ENCODE measurements at places on chromosomes 4 and X.

- no peak for DNase-seq
Observed at GRCh38 chr4:10007793-10008608, 13.3 kb downstream of the SLC2A9 start.

- DNase-seq, result no peak
Observed at GRCh38 chrX:68846536-68846935, 17.7 kb downstream of the EFNB1 start.

- no peak for DNase-seq
Observed at GRCh38 chr4:72006586-72006985, 25.2 kb upstream of the NPFFR2 start.

- DNase-seq, result peak; percentile 7
Observed at GRCh38 chr4:108301545-108302251, 133.0 kb upstream of the LEF1 start.

DNA sequence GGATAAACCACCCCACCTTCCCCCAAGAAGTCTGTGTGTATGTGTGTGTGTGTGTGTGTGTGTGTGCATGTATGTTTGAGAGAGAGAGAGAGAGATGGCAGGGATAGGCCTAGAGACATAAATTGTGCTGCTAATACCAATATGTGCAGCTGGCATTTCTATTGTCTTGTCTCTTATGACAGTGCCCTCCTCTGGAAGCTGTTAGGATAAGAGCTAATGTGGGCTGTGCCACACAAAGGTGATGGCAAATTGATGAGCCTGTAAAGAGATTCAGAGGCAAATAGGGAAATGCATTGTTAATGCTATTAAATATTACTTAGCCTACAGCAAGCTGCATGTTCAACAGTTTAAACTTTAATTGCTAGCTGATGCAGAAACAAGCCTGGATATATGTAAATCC, 332.0 kb downstream of the NKX6-1 start:
- no peak for DNase-seq

- peak; percentile 57 for DNase-seq
Observed at GRCh38 chr4:140237616-140238350, 83.8 kb upstream of the MAML3 start.

DNA sequence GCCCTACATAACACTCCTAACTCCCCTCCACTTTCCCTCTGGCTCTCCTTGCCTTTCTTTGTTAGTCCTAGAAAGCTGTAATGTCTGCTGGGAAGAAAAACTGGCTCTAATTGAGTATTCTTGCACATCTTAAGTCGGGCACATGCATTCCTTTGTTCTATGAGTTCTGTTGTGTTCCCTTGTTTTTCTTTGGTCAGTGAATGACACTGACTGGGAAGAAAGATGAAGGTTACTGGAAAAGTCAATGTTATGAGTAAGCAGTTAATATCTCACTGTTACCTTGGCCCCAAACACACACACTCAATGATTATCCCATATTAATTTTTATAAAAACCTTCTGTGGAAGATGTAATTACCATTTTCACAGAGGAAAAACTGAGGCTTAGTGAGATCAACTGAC, 215.9 kb downstream of the SOWAHB start:
- no peak for DNase-seq

DNA sequence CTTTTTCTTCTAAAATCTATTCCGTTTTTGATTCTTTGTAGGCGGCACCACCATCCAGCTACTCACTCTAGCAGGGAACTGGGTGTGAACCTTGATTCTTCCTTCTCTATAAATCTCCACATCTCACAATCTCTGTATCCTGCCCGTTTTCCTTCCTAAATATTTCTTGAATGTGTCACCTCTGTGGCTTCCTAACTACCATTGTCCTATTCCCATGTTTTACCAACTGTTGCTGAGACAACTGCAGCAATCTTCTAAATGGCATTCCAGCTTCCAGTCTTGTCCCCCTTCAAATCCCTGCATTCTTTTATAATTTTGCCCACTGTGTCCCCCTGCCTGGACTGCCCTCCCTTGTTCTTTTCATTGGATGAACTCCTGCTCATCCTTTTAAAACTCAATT, 641.3 kb downstream of the RPA4 start:
- DNase-seq, result peak; percentile 2

GRCh38 chr4:173418639-173419038, 19.7 kb upstream of the SCRG1 start:
- no peak for DNase-seq

- no peak for DNase-seq
Observed at GRCh38 chr4:185885604-185886003, 73.6 kb upstream of the SORBS2 start.

GRCh38 chrX:125628435-125628834, 308.8 kb downstream of the TEX13C start:
- DNase-seq, result no peak

- DNase-seq, result no peak
Observed at GRCh38 chr4:182547435-182547834, 304.2 kb downstream of the TENM3 start.

DNA sequence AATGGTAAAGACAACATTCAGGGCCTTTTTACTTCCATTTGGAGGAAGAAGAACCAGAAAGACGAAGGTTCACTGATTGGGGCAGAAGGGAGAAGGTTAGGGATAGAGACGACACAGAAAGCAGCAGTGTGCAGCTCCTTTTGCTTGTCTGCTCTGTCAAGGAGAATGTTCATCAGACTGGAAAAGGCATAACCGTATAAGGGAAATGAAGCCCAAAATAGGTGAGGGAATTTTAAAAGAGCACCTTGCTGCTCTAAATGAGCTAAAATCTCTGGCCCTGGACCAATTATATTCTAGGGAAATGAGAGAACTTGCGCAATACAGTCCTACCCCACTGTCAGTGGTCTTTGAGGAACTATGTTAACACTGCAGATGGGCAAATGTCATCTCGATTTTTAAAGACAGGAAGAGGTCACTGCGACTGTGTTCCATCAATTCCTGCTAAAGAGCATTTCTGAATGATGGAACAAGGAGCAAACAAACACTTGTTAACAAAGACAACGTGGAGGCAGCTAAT, 909.8 kb upstream of the FTHL17 start:
- no peak for DNase-seq

DNA sequence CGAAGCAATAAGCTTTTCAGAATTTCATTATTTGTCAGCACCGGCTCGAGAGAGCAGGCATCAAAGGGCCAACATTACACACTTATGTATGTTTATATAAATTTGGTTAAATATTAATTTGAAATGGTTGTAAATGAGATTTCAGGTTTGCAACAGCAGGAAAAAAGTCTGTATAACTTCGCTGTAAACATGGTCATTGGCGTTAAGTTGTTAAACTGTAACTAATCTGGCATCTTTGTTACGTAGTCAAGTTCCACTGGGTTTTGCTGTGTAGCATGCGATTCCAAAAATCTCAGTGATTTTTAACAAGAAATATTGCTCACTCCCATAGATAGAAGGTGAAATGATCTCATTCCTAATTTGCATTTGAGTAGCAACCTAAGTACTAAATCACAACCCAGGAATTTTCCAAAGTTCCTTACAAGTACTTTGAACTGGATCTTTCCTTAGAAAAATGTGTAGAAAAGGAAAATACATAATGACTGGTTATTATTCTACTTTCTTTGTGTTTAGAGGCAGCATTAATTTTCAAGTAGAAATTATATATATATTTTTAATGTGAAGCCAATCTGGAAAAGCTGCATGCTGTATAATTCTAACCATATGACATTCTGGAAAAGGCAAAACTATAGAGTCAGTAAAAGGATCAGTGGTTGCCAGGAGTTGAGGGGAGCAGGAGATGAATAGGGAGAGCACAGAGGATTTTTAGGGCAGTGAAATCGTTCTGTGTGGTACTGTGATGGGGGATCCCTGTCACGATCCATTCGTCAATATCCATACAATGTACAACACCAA, 222.1 kb downstream of the CBR4 start:
- no peak for DNase-seq

DNA sequence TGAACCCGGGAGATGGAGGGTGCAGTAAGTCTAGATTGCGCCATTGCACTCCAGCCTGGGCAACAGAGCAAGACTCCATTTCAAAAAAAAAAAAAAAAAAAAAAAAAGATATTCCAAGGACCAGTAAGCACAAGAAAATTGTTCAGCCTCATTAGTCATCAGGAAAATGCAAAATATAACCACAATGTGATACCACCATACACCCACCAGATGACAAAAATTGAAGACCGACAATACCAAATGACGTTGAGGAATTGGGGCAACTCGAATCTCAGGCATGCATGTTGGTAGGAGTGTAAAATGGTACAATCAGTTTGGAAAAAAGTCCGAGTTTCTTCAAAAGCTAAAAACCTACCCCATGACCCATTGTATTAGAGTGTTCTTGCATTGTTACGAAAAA, 130.2 kb upstream of the FAM9B start:
- DNase-seq, result no peak

GRCh38 chr4:38132843-38133662, 172.9 kb downstream of the PTTG2 start:
- no peak for DNase-seq

DNA sequence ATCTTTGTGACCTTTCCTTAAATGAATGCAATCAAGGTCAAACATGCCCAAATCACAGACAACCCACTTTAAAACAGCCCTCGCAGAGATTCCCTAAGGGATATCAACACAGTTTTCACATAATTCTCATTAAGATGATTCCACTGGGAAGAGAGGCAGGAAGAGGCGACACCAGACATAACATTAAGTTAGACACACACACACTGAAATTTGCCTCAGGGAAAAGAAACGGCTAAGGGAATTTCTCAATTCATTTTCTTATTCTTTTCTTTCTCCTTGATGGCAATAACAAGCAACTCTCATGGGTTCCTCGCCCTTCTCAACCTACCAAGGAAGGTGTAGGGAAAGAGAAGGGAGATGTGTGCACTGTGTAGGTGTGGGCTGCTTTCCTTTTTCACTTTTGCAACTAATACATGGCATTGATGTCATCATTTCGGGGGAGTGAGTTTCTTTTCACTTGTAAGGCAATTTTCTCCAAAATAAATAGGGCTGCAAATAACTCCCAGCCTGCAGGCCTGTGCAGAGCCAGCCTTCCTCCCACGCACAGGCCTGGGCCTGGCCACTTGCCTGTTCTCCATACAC, 41.4 kb downstream of the SOD3 start:
- no peak for DNase-seq

- DNase-seq, result no peak
Observed at GRCh38 chr4:89285745-89286144, 21.9 kb downstream of the GPRIN3 start.

DNA sequence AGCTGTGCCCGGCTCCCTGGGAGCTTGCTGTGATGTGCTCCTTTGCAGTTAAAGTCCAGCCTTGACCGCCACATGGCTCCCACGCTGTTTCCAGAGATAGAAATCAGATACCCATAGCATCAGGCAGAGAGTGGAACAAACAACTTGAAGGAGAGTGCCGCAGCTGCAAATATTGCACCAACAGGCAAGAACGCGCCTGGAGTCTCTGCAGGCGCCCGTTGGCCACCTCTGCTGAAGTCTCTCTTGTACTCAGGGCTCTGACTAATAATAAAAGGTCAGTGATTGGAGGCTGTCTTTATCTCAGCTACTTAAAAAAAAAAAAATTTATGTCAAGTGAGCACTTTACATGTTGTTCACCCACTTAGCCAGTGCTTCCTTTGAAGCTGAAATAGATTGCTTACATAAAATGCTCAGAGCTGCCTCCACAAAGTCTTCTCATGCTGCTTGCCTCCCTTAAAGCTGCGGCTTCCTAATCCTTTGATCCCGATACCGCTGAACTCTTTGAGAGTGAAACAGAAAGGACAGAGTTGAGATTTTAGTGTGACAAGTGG, 30.9 kb upstream of the TENM3 start:
- no peak for DNase-seq

DNA sequence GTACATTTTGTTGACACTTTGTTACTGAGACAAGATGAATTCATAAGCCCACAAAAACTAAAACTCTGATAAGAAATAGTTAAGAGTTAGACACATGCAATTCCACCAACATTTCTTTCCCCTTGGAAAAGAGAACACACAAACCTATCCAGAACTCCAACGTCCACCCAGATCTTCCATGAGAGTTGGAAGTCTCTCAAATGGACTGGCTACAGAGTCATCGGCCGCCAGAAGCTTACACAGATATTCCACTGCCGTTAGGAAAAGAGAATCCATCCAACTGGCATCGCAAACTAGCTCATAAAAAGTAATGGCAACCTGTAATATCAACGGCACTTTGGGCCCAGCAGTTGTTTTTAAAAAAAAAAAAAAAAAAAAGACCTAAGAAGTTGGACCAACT, 114.7 kb downstream of the PRKX start:
- DNase-seq, result no peak

DNA sequence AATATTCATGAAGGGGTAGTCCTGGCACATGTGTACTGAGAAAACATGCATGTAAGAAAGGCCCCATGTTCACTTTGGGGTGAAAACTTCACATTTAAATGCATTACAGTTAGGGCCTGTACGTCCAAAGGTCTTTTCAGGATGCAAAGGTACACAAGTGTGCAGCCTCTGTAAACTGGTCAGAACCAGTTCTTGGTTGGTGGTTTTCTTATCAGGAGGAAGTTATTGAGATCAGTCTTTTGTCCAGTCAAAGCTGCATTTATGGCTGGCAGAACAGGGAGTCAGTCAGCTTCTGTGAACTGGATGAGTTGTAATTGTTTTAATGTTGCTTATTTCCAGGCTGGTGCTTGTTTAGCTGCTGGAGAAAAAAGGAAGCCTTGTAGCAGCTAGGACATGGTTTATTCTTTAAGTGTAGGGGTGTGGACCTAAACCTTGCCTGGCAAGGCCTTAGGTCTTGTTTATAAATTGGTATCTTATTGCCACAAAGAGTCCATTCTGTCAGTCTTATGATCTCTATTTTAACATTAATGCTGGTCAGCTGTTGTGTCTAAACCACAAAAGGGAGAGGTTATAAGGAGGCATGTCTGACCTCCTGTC, 1906.6 kb upstream of the TENM3 start:
- no peak for DNase-seq

GRCh38 chr4:73869130-73870055, at the start of gene CXCL1:
Gene CXCL1 (plus strand): TSS chr4:73869393. CDS start chr4:73869471, 78 bp downstream.
- peak; percentile 54 for DNase-seq

DNA sequence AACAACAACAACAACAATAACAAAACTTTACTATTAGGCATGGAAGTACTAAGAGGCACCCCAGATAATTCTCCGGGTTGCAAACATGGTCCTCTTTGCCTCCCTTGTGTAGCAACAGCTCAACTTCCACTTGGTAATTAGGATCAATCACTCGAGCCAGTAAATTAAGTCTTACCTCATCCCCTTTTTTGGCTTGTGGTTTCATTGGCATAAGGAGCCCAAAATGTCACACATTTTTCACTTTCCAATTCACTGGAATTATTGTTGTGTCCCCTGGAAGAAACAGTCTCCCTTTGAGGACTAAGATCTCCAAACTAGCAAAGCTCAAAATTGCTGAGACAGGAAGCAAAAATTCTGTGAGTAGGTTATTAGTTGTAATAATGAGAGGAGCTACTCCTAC, 49.2 kb upstream of the HSD17B10 start:
- no peak for DNase-seq

Data from endothelial cell (in vitro differentiated cells).